ENCODE measurements at places on chromosomes 2 and 18.

DNA sequence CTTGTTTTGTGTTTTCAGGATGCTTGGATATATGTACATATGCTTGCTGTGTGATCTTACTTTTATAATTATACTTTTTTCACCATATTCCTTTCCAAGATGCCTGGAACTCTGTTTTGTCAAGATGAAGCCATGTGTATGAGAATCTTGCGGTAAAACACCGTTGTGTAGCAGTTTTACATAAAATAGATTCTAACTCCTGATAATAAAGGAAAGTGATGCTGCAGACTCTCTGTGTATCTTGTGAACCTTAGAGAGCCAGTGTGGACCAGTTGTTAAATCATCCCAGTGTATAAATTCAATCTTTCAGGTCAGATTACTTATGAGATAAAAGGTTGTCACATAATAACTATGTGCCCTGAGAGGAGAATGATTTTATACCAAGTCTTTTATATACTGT lies 12.5 kb upstream of the ITGA4 start:
- DNase-seq = no peak

DNA sequence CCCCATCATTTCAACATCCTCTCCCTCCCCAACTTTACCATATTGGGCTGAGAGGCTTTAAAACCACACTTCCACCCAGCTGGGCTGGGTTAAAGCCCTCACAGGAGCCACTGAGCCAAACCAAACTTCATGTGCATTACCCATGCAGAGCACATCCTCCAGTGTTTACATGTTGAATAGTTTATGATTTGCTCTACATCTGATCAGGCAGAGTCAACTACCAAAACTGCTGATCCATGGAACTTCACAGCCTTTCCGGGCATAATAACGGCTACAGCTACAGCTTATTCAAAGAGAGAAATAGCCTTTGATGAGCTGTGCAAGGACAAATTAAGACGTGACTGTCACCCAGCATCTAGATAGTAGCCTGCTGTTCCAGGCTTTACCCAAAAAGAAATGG lies 39.0 kb downstream of the MAIP1 start:
- no peak for DNase-seq

DNA sequence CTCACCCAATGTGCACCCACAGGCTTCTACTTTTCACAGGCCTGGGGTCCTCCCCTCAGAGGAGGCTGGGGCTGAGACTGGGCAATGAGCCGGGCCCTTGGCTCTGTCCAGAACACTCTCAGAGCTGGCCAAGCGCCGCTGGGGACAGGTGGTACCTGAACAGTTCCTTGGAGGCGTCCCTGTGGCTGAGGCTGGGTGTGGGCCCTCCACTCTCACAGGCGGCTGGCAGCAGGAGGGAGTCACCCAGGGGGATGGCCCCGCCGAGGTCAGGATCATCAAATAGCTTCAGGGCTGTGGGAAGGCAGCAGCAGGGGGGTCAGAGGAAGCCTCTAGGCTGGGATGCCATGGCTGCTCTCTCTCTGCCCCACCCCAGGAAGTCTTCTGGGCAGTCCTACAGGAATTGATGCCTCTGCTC lies 27.1 kb downstream of the HS1BP3 start:
- no peak for DNase-seq

- DNase-seq = no peak
Observed at GRCh38 chr2:120066800-120067547, 54.1 kb downstream of the EPB41L5 start.

DNA sequence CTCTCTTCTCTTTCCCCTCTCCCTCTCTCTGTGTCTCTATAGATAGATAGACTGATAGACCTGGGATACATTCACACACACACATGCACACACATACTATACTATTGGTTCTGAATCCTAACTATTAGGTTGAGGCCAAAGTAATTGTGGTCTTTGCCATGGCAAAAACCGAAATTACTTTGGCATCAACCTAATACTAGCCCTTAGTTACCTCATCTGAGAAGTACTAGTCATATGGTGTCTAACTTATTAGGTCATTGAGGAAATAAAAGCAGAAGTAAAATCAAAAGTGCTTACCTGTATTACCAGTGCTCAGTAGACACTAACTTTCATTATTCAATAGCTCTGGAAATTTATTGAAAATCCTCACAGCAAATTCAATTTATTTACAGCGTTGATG lies 451.5 kb downstream of the EPHA4 start:
- DNase-seq = no peak

- DNase-seq = no peak
Observed at GRCh38 chr2:45278365-45279078, 269.3 kb upstream of the SIX2 start.

Measured in CD4-positive, alpha-beta T cell treated with Interleukin-12 subunit alpha and Interleukin-12 subunit beta, for 1 hour (primary cell).